Right lobe of liver (tissue), 6 donors: ENCODE measurements at places on chromosomes 4 and X. TPM values are rescaled to one million over a fixed set of nuclear protein-coding genes. Genes with fewer than 3 reads are reported as not detected.

DNA sequence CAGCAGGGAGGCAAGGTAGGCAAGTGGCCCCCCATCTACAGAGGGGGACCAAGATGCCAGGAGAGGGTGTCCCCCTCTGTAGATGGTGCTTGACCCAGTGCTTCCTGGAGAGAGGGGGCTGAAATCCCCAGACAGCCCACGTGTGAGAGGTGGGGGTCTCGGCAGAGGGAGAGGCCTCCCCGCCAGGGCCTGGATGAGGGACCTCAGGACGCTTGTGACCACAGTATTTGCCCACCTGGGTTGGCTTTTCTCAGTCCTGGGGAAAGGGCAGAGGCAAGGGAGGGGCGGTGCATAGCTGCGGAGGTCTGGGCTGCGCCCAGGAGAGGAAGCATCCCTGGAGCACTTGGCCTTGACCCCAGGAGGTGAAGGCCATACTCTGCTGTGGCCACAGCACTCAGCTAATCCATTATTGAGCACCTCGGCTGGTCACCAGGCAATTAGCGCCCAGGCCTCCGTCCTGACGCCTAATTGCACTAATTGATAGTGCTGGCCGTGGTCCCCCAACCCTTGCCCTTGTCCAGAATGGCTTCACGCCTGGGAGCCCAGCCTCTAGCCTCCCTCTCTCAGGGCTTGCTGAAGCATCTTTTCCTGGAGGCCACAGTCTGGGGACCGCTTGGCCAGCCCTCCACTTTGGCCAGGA lies 30.7 kb downstream of the HMX1 start:
- no peak overlapping the region for H3K27ac ChIP-seq
- H3K4me1 ChIP-seq = no peaks in the 10 kb centered on the region
- peak; percentile 33 for DNase-seq
- no peaks in the 10 kb centered on the region for H3K27me3 ChIP-seq
- H3K36me3 ChIP-seq = no peaks in the 10 kb centered on the region
- H3K4me3 ChIP-seq = no peak overlapping the region

GRCh38 chrX:111880735-111881134 lies 4.8 kb downstream of the TRPC5OS start:
- no peaks in the 10 kb centered on the region for H3K36me3 ChIP-seq
- no peak overlapping the region for H3K27ac ChIP-seq
- H3K4me3 ChIP-seq = no peak overlapping the region
- H3K27me3 ChIP-seq = no peaks in the 10 kb centered on the region
- no peak for DNase-seq
- no peaks in the 10 kb centered on the region for H3K4me1 ChIP-seq

DNA sequence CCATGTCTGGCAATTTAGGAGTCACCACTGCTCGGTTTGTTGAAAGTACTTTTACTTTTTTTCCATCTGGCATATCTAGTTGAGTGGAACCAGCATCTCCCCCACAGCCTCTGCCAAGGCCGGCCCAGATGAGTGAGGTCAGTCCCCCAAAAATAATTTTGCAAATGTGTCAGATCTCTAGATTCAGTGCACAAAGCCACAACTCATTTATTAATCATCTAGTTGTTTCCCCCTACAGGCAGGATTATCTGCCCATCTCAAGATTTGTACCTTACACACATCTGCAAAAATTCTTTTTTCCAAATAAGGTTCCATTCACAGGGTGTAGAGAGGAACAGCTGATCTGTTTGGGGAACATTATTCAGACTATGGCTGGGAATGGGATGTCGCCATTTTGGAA lies 174.0 kb upstream of the MXRA5 start:
- H3K4me1 ChIP-seq = no peaks in the 10 kb centered on the region
- H3K36me3 ChIP-seq = no peaks in the 10 kb centered on the region
- no peak for DNase-seq
- no peak overlapping the region for H3K27ac ChIP-seq

- H3K4me3 ChIP-seq = no peak overlapping the region
- H3K4me1 ChIP-seq = no peaks in the 10 kb centered on the region
- no peaks in the 10 kb centered on the region for H3K27me3 ChIP-seq
- H3K27ac ChIP-seq = no peak overlapping the region
- no peak for DNase-seq
These were observed 287.5 kb downstream of the CAMK2D start for GRCh38 chr4:113474017-113474416.

- no peak for DNase-seq
- no peak overlapping the region for H3K4me3 ChIP-seq
- H3K4me1 ChIP-seq = no peaks in the 10 kb centered on the region
- H3K36me3 ChIP-seq = peaks cover 6% of the 10 kb centered on the region
These were observed 11.9 kb downstream of the EXOC1 start for GRCh38 chr4:55865228-55865806.

DNA sequence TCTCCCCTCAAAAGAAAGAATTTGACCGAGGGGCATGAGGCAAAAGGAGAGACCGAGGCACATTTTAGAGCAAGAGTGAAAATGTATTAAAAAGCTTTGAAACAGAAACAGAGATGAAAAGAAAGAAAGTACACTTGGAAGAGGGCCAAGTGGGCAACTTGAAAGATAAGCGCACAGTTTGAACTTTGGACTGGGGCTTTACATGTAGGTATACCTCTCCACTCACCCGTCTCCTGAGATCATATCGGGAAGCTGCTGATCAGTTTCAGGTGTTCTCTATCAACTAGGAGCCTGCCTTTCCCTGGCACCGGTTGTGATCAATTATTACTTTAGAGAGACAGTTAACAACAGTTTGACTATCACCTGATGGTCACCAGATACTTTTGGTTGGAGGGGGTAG lies 2666.5 kb downstream of the ARAP2 start:
- no peaks in the 10 kb centered on the region for H3K4me1 ChIP-seq
- H3K27me3 ChIP-seq = no peaks in the 10 kb centered on the region
- no peak overlapping the region for H3K27ac ChIP-seq
- DNase-seq = no peak
- no peaks in the 10 kb centered on the region for H3K36me3 ChIP-seq

GRCh38 chrX:134821901-134822300 lies 163.6 kb upstream of the PLAC1 start:
- DNase-seq = no peak
- peak overlapping the region; percentile 24 for H3K27ac ChIP-seq
- no peaks in the 10 kb centered on the region for H3K27me3 ChIP-seq
- H3K4me1 ChIP-seq = no peaks in the 10 kb centered on the region
- no peaks in the 10 kb centered on the region for H3K36me3 ChIP-seq
- H3K4me3 ChIP-seq = no peak overlapping the region

- no peaks in the 10 kb centered on the region for H3K36me3 ChIP-seq
- no peak overlapping the region for H3K4me3 ChIP-seq
- DNase-seq = no peak
- H3K27me3 ChIP-seq = no peaks in the 10 kb centered on the region
- no peak overlapping the region for H3K27ac ChIP-seq
- H3K4me1 ChIP-seq = no peaks in the 10 kb centered on the region
These were observed 91.2 kb upstream of the KLF3 start for GRCh38 chr4:38572793-38573192.

DNA sequence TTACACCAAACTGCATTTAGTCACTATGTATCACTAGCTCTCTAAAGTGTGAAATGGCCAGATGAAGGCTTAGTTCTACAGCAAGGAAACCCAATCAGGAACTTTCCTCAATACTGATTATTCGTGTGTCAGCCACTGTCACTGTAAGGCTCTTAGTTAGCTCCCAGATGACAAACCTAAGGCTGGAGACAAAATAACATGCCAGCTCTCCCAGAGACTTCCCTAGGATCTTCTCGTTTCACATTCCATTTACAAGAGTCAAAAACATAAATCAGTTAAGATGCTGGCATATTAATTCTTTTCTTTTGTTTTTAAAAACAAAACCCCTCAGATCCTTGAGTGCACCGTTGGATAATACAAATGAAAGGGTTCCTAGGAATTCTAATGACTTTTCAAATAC lies 88.2 kb upstream of the TFDP3 start:
- H3K27ac ChIP-seq = no peak overlapping the region
- no peaks in the 10 kb centered on the region for H3K36me3 ChIP-seq
- no peak overlapping the region for H3K4me3 ChIP-seq
- H3K4me1 ChIP-seq = no peaks in the 10 kb centered on the region
- DNase-seq = no peak
- peaks cover 5% of the 10 kb centered on the region for H3K27me3 ChIP-seq

DNA sequence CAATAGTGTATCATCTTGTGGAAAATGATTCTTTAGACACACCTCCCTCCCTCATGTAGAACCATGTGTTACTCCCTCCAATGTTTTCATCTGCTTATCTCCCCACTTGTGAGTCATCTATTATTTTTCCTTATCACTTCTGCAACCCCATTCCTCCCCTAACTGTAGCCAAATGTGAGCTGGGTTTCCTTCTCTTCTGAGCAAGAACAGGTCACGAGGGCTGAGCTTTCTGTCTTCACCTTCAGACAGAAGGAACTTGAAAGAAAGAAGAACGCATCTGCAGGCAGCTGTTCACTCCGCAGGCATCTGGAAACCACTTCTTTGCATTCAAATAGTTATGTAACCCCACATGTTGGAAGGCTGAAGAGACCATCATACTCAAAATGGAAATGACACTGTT lies 1.8 kb downstream of the PPP1R2C start:
- H3K27ac ChIP-seq = no peak overlapping the region
- no peaks in the 10 kb centered on the region for H3K4me1 ChIP-seq
- no peak overlapping the region for H3K4me3 ChIP-seq
- no peaks in the 10 kb centered on the region for H3K27me3 ChIP-seq
- DNase-seq = no peak
- no peaks in the 10 kb centered on the region for H3K36me3 ChIP-seq

The ETDB gene
- total RNA-seq = not detected

The CXCL11 gene
- total RNA-seq = 0.20 TPM

The KDR gene
- total RNA-seq = 12.6 TPM

The GRK4 gene
- 2.4 TPM for total RNA-seq

The CHRDL1 gene
- 0.05 TPM for total RNA-seq
